SW 1271 (cell line): ENCODE measurements at places on chromosomes 12 and 14.

GRCh38 chr12:75720812-75721641 lies 209.6 kb upstream of the KRR1 start:
- DNase-seq: no peak

GRCh38 chr14:61476754-61477410 lies 155.5 kb downstream of the PRKCH start:
- DNase-seq: peak; percentile 13

- DNase-seq: no peak
Measured at GRCh38 chr12:51472984-51473383, 48.4 kb downstream of the SLC4A8 start.

GRCh38 chr12:75717902-75718301 lies 206.5 kb upstream of the KRR1 start:
- no peak for DNase-seq

DNA sequence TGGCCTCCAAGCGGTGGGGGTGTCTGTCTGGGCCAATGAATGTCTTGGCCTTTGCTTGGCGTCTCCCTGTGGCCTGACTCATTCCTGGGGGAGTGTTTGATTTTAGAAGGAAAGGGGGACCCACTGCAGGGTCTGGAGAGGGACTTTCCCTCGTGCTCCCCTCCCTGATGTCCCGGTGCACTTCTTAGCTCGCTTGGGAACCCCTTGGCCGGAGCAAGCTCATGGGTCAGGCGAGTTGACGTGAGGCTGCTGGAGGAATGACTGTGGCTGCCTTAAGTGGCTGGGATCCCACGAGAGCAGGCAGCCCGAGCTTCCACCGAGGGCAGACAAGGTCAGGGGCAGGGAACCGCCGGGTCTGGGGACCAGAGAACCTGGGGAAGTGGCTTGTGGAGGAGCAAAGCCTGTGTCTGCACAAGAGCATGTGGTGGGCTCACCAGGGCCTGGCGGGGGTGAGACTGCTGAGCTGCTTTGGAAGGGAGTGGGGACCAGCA lies 218.4 kb upstream of the C14orf180 start:
- no peak for DNase-seq

DNA sequence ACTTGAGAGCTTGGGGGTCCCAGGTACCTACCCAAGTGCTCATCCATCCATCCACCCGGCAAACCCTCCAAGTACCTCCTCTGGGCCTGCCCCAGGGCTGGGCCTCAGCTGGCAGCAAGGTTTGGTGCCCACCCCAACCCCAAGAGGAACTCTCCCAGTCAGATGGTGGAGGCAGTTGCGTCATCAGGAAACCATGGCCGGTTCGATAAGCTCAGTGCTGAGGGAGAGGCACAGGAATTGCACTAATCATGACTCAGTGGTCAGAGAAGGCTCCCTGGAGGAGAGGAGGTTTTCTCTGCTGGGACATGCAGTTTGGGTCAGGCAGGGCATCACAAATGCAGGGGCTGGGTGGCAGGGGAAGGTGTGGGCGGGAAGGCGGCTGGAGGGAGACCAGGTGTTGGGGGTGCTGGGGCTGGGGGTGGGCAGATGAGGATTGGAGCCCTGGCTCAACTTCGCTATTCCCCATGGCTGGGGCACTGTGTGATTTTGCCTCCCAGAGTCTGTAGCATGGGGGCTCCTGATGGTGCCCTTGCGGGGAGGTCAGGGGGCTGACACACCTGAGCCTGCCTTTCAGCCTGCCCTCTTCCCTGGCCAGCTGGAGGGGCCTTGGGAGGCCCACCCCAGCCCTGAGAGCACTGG lies 32.2 kb downstream of the SH2B3 start:
- peak; percentile 57 for DNase-seq

- DNase-seq: no peak
Measured at GRCh38 chr12:99915251-99916082, 69.3 kb downstream of the ANKS1B start.

GRCh38 chr12:88994537-88994936 lies 357.8 kb downstream of the DUSP6 start:
- DNase-seq: no peak

DNA sequence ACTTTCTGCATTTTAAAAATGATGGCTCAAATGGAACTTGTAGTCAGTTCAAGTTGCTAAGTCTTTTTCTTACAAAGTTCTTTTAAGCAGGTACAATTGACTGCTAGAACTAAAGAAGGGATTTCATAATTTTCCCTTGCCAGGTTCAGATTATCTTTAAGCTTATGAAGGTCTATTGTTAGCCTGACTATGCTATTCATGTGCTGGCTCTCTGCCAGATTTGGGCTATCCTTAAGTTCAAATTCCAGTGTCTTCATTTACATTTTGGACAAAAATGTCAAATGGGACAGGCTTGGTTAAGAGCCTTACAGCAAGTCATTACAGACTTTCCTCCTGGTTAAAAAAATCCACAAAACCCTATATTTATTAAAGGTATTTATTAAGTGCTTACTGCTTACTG lies 42.3 kb downstream of the INSM2 start:
- DNase-seq: no peak

DNA sequence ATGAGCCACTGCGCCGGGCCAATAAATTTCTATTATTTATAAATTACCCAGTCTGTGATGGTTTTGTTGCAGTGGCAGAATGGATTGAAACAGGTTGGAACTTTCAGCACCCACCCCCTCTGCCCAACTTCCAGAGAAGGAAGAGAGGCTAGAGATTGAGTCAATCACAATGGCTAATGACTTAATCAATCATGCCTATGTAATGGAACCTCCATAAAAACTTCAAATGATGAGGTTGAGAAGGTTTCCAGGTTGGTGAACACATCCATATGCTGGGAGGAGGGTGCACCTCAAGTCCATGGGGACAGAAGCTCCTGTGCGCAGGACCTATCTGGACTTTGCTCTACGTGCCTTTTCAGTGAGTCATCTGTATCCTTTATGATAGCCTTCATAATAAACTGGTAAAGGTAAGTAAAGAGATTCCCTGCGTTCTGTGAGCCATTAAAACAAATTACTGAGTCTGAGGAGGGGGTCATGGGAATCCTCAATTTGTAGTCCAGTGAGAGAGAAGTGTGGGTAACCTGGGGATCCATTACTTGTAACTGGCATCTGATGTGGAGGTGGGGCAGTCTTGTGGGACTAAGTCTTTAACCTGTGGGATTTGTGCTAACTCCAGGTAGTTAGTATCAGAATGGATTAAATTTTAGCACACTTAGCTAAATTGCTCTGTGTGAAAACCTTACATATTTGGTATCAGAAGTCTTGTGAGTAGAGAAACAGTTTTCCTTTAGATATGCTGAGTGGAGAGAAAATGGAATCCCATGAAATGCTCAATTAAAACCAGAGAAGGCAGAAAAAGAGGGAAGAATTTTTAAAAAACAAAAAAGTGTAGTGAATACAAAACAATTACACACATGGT lies 11.7 kb upstream of the NGDN start:
- no peak for DNase-seq

- peak; percentile 64 for DNase-seq
Measured at GRCh38 chr12:124512667-124513296, 54.6 kb downstream of the NCOR2 start.

GRCh38 chr12:16323010-16323409 lies 24.4 kb upstream of the MGST1 start:
- no peak for DNase-seq

- DNase-seq: no peak
Measured at GRCh38 chr14:62031504-62031903, 269.3 kb downstream of the SNAPC1 start.

- no peak for DNase-seq
Measured at GRCh38 chr14:61037215-61037614, 56.2 kb downstream of the SLC38A6 start.

- no peak for DNase-seq
Measured at GRCh38 chr12:121996050-121996944, 25.4 kb upstream of the BCL7A start.

DNA sequence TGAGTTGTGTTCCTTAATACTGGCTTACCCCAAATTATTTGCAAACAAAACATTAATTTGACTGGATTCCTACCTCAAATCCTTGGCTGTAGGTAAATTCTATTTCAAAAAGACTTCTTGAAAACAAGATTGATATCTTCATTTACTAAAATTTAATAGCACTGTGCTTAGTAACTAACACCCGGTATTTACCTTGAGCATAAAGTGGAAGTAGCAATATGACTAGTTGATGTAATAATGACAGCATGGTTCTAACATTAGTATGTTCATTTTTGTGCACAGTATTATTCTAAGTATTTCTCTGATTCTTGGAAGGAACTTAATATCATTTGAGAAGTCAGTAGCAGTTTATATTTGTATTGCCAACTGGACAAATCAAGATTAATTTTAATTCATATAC lies 96.8 kb downstream of the PPHLN1 start:
- DNase-seq: no peak

DNA sequence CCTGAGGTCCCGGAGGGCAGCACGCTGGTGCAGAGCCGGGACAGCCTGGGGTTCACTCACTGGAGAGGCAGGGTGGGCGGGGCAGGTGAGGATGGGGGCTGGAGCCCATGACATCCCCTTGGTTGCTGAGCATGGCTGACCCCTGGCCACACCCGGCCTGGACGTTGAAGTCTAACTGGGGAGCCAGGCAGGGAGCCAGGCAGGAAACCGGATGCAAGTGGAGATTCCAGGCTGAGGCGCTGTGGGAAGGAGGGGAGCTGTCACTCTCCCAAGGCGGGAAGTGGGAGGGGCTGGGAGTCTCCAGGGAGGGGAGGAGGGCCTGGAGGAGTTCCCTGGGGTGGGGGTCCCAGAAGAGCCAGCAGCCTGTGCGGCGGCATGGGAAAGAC lies 7.7 kb upstream of the INF2 start:
- DNase-seq: peak; percentile 87

DNA sequence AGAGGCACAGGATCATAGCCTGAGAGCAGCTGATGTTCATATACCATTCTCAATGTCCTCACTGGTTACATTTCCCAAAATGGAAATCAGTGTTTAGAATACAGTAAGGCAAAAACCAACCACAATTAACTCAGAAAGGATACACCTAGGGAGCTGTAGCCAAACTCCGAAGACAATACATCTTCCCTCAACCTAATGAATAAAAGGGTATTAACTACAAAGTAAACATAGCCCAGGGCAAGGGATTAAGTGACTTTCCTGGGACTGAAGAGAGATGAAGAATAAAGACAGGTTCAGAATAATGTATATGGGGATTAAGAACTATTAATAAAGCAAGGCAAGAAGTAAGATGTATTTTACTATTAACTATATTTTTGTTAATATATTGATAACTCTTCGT lies 79.5 kb downstream of the RPS29 start:
- DNase-seq: no peak

GRCh38 chr12:13141686-13142085 lies 38.2 kb upstream of the GSG1 start:
- DNase-seq: no peak

DNA sequence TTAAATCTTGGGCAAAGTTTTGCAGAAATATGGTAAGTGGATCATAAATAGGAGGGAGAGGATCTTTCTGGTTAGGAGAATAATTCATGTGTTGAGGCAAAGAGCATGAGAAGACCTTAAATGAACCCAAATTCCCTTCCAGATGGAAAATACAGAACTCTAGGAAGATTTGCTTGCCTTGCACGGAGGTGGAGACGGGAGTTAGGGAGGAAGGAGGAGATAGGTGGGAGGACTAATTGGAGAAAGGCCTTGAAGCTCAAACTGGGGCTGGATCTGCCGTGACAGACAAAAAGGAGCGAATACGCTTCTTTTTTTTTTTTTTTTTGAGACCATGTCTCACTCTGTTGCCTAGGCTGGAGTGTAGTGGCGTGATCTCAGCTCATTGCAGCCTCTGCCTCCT lies 5.9 kb downstream of the GPRC5A start:
- no peak for DNase-seq

- DNase-seq: no peak
Measured at GRCh38 chr14:34250959-34251358, 211.1 kb downstream of the SPTSSA start.

GRCh38 chr12:52310622-52311284 lies 10.4 kb downstream of the KRT83 start:
- DNase-seq: no peak

DNA sequence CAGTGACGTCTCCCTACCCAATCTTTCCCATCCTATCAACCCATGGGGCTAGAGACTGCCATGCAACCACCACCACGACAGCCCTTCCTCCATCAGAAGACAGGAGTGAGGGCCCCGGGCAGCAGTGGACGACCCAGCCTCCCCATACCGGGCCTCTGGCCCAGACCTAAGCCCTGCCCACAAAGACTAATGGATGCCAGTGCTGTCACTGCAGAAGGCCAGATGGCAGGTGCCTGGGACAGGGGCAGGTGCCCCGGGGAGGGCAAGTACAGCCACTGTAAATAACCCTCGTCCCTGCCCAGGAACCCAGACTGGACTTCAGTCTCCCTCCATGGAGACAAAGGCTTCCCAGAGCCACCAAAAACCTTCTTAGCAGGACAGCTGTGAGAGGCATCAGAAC lies 20.3 kb upstream of the HSPB8 start:
- no peak for DNase-seq

GRCh38 chr12:38556647-38557046 lies 240.1 kb downstream of the ALG10B start:
- DNase-seq: no peak

DNA sequence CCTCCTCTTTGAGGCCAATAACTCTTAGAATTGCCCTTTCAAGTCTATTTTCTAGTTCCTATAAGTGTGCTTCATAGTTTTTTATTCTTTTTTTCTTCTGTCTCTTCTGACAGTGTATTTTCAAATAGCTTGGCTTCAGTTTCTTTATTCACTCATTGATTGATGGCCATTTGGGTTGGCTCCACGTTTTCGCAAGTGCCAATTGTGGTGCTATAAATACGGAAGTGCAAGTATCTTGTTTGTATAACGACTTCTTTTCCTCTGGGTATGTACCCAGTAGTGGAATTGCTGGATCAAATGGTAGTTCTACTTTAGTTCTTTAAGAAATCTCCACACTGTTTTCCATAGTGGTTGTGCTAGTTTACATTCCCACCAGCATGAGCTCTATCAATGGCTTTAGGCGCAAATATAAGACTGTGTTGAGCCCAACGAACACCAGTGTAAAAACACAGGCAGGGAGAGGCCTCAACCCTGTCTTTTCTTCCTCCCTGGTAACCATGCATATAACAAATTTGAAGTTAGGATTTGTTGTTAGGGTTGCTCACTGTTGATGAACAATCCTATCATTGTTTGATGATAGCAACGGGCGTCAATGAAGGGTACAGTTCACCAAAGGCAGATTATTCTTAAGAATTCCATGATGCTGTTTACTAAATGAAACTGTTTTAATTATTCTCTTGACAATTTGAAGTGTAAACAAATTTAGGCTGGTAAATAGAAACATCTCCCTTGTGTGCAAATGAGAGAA lies 13.3 kb upstream of the LMNTD1 start:
- no peak for DNase-seq

GRCh38 chr12:127070515-127071157 lies 1196.3 kb upstream of the TMEM132C start:
- DNase-seq: no peak

DNA sequence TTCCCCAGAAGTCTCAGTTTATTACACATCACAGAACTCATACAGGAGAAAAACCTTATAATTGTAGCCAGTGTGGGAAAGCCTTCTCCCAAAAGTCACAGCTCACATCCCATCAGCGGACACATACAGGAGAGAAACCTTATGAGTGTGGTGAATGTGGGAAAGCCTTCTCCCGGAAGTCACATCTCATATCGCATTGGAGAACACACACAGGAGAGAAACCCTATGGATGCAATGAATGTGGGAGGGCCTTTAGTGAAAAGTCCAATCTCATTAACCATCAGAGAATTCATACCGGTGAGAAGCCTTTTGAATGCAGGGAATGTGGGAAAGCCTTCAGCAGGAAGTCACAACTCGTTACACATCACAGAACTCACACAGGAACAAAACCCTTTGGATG lies 20.1 kb downstream of the ZNF84 start:
- DNase-seq: no peak
